Activated CD4-positive, alpha-beta memory T cell treated with anti-CD3 and anti-CD28 coated beads for 36 hours (primary cell): ENCODE measurements at places on chromosomes 5 and 9. TPM values are rescaled to one million over a fixed set of nuclear protein-coding genes. Genes with fewer than 3 reads are reported as not detected.

DNA sequence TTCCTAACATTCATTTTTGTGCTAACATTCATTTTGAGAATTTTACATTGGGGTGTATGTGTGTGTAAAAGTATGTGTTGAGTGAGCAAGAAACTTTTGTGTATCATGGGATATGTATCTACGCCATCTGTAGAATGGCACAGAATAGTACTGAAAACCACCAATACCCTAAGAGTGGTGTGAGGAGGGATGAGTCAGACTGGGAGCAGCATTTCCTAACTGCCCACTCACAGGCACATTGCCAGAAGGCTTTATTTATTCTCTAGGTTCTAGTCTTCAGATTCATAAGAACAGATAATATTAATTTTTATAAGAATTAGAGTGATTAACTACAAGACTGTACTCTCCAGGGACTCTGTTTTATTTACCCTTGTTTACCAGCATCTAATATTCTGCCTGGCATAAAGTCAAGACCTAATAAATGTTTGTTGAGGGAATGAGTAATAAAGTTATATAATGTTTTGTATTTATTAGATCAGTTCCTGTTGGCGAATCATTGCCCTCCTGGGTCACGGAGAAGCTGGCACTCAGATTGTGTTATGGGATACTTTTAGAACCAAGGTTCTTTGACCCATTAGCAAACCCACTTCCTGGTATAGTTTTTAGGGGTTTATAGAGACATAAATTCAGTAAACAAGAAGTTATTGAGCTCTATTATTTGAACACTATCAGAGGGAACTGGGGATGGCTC, 159.1 kb upstream of the PPP2R2B start:
- DNase-seq, result no peak

LCN1 gene
- not detected for total RNA-seq

RLN1 gene
- 1.8 TPM for total RNA-seq

DNA sequence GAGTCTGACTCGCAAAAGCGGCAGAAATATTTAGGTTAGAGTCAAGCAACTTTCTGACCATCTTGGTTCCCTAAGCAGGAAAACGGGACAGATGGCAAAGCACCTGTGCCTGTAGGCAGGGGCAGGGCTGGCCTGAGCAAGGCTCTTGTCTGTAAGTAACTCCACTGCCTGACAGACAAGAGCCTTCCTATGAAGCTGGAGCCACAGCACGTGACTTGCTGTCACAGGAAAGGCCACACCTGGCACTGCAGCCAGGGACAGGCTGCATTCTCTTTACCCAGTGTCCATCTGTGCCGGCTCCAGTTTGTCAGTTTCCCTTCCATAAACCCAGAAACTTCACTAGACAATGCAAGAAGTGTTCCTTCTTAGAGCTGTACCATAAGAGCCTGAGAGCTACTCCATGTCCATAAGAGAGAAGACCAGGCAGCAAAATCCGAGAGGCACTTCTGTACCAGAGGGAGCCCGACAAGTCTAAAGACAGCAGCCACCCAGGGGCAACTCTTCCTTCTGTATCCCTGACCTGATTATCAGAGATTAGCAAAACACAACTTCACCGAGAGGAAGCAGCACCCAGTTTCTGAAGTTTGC, 78.1 kb downstream of the GPR21 start:
- DNase-seq, result no peak

DNA sequence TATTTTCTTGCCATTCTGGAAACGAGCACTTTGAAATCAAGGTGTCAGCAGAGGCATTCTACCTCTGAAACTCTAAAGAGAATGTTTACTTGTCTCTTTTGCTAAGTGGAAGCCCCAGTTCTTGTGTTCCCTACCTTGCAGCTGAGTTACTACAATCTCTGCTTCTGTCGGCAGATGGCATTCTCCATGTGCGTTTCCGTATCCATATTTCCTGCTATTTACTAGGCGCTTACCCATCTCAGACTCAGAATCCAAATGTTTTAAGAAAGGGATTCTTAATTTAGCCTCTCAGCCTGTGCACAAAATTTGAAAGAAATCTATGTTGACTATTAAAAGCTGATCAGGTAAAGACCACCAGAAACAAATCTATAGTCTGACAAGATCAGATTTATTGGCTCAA, 221.3 kb upstream of the FTMT start:
- DNase-seq, result no peak

DCAF10 gene
- total RNA-seq, result 13.8 TPM

- DNase-seq, result no peak
These were observed 36.2 kb upstream of the IL17B start for GRCh38 chr5:149415066-149415967.

DNA sequence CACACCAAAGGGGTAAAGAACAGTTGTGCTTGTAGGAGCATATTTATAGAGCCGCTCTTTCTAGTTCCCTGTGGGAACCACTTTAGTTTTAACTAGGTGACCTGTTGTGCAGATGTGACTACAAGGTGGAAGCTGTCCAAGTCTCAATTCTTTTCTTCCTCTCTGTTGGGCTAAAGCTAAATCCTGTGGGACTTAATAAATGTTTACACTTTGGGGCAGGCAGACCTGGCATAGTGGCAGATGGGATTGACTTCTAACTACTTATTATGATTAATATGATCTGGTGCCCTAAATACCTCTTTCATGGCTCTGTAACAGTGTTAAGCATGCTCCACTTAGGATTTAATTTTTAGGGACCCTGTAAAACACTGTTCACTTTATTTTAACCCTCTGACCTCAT, 265.3 kb downstream of the KCTD16 start:
- DNase-seq, result no peak

SCGB3A1 gene
- not detected for total RNA-seq

GRCh38 chr5:159825551-159826051, 90.7 kb upstream of the ADRA1B start:
- DNase-seq, result no peak

DNA sequence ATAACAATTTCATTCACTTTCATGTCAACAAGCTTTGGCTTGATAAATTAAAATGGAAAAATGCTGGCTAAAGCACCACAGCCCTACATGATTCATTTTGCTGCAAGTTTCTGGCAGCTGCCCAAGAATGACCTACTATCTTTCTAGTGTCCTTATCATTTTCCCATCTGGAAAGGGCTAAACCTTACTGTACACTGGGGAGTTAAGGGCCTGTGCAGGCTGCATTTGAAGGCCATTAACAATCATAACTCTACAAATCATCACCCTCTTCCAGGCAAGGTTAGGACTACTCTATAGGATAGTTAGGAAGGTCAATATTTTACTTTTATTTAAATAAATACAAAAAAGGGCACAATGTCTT, 579.7 kb upstream of the ZNF608 start:
- no peak for DNase-seq

DNA sequence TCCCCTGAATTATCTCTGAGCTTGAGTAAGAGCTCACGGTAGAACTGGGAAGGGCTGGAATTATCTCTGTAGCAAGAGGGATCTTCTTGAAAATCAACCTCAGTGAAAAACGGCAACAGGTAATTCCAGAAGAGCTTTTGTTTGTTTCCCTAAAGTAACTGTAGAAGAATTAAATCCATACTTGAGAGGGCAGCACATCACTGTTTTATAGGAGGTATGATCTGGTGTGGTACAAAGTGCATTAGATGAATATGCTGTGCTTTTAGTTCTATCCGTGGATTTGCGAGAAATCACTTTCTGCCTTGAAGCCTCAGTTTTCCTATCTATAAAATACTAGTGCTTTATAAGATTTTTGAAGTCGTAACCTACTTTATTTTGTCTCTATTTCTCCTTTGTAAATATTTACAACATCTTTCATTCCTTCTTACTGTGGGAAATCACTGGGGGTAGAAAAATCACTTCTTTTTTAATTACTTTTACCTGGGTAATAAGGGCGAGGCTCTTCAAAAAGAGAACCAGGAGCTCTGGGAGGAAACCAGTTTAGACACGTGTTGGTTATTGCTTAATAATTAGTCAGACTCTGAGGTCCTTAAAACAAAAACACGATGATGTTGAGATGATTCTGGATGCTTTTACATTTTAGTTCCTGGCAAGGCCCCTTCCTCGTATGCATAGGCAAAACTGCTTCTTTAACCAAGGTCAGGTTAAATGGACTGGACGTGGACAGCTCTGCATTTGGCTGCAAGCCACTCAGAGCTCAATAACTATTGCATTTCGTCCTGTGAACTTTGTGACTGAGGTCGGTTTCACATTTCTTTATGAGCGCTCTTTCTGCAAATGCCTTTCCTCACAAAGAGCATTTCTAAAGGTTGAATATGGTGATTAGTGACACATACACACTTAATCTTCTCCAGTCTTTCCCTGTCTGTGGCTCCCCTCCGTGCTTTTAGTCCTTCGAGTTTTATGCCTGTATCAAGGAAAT, 376.1 kb downstream of the BRINP1 start:
- DNase-seq, result no peak

DNA sequence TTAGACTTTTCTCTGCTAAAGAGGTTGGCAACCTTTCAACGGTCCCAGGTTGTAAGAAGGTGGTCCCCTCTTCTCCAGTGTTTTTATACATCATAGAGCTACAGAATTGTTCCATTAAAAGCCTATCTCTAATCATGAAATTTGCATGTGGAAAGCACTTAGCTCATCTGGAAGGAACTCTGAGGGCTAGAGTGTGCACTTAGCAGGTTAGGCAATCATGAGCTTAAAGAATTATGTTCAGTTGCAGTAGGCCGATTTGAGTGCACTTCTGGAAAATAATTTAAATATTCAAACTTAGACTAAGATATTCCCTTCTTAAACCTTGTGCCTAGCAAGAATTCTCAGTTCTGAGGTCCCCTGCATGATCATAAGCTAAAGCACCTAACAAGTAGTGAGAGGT, 468.7 kb downstream of the SPATA31D1 start:
- no peak for DNase-seq

GRCh38 chr5:15544039-15544438, 44.1 kb downstream of the FBXL7 start:
- no peak for DNase-seq

- no peak for DNase-seq
These were observed 160.6 kb downstream of the TAF11L14 start for GRCh38 chr5:17794815-17795214.

LURAP1L gene
- total RNA-seq, result not detected
